Hematopoietic multipotent progenitor cell treated with erythropoietin and hydrocortisone succinate and interleukin-3 and kit ligand, for 15 days (in vitro differentiated cells): ENCODE measurements at places on chromosomes 16 and 17.
A peak's percentile ranks its signal among the peaks of the same experiment; 100 is the strongest.

GRCh38 chr17:39867880-39868553 is at the start of gene ZPBP2:
Gene ZPBP2 (plus strand): TSS chr17:39868202. CDS start chr17:39868355, 153 bp downstream.
- no peak for DNase-seq

DNA sequence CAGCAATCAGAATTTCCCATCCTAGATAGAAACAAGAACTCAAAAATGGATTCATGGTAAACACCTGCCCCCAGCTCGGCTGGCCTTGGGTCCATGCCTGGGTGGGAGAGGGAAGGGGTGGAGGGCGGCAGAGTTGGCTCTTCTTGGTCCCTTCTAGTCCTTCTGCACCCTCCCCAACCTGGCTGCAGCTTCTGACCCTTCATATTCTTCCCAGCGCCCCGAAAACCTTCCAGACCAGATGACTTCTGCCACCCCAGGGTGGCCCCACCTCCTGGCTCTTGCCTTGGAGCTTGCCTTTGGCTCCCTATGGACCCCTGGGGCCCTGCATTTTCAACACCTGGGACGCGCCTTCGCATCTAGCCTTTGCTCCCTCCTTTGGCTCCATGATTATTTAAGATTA is 5.4 kb upstream of the GJD3 start:
- no peak for DNase-seq

DNA sequence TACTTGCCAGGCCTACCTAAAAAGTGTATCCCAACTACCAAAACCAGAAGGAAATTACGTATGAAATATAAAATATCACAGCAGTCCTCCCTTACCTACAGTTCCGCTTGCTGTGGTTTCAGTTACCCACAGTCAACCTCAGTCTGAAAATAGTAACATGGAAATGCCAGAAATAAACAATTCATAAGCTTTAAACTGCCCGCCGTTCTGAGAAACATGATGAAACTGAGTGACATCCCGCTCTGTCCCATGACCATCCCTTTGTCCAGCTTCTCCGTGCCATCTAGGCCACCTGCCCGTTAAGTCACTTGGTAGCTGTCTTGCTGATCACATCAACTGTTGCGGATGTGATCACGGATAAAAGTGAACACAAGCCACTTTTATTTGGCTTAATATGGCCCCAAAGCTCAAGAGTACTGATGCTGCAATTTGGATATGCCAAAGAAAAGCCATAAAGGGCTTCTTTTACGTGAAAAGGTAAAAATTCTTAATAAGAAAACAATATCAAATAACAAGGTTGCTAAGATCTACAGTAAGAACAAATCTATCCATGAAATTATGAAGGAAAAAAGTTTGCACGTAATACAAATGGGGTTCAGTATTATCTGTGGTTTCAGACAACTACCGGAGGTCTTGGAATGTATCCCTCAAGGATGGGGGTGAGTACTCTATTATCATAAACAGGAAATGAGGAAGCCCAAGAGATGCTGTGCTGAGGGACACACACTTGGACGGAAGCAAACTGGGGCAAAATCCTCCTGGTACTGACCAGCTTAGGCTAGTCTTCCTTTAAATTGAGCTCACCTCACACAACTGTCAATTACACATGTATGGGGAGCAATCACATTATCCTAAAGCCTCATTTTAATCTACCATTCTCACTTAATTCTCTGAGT is 8.2 kb downstream of the USP22 start:
- DNase-seq: no peak

DNA sequence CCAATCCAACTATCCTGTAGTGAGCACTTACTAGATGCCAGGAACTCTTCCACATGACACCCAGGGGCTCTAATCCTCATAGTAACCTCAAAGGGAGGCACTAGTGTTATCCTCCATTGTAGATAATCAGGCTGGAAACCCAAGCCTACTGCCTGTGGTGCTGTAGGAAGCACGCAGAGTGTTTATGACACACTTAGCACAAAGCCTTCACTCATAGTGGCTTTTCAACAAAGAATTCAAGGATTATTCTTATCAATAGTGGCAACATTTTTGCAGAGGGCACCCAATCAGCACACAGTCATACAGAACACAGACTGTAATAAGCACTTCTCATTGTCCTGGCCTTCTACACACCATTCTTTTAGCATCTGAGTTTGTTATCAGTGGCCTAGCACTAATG is 18.5 kb upstream of the SOX9 start:
- no peak for DNase-seq

- DNase-seq: no peak
Observed at GRCh38 chr17:81197409-81197795, 25.4 kb downstream of the CEP131 start.

DNA sequence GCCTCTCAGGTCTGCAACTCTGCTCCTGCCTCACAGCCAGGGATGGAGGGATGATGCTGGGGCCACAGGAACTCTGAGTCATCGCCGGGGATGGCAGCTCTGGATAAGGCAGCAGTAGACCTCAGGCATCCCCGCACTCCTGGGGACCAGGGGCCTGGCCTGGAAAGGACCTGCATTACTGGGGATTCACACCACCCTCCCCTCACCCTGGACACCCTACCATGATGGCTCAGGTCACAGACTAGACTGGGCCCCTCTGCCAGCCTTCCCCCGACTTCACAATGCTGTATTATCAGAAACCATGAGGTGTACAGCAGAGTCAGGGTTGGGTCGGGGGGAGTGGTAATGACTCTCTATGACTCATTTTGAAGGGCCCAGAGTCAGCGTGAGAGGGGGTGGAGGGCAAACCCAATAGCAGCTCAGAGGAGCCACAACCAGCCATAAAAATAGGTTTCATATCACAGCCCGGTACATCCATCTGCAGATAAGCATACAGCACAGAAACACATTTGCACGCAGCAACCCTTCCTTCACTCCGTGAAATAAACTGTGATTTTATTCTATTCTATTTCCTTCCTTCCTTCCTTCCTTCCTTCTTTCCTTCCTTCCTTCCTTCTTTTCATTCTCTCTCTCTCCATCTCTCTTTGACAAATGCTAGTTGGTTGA is 28.8 kb downstream of the DYNLRB2 start:
- no peak for DNase-seq

- DNase-seq: no peak
Observed at GRCh38 chr16:13806671-13807070, 113.3 kb upstream of the ERCC4 start.

DNA sequence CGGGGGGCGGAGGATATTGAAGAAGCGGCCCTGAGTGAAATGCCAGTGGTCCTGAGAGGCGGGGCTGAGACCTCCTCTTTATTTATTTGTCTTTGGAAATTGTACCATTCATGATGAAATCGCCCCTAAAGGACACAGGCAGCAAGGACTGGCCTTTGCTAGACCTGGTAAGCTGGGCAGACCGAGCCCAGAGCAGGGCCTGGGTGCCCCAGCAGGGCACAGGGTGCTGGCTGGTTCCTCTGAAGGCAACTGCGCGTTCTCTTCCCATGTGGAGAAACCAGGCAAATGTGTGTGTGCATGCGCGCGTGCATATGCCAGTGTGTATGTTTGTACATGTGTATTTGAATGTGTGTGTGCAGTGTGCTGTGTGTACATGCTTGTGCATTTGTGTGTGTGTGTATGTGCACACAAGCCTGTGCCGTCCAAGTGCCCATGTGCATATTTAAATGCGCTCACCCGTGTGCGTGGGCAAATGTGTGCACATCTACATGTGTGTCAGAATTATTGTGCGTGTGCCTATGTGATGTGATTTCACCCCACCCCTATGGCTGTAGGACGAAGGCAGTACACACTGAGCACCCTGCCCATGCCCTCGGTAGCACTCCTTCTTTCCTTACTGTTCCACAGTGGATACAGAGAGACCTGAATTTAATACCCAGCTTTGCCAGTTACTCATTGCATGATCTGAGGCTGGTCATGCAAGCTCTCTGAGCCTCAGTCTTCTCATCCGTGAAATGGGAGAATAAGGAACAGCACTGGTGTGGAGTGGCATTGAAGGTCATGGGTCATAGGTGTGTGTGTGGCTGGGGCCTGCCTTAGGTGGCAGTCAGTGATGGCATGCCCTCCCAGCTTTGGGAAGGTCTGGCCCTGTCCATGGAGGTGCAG is 105.2 kb downstream of the CMIP start:
- no peak for DNase-seq

DNA sequence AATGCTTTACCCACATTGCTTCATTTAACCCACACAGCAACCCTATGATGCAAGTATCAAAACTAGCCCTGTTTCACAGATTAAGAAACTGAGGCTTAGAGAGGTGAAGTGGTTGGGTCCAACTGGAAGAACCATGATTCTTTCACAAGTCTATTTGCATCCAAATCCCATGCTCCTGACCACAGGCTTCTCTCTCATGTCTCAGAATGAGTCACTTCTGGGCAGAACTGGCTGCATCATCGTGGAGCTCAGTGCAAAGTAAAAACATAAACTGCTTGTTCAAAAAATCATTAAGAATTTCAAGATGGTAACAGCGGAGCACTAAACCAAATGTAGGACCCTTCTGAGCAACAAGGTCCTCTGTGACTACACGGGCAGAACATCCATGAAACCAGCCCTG is 20.2 kb upstream of the CES1 start:
- no peak for DNase-seq

GRCh38 chr17:78922816-78923498 is 2.2 kb downstream of the TIMP2 start:
- no peak for DNase-seq

DNA sequence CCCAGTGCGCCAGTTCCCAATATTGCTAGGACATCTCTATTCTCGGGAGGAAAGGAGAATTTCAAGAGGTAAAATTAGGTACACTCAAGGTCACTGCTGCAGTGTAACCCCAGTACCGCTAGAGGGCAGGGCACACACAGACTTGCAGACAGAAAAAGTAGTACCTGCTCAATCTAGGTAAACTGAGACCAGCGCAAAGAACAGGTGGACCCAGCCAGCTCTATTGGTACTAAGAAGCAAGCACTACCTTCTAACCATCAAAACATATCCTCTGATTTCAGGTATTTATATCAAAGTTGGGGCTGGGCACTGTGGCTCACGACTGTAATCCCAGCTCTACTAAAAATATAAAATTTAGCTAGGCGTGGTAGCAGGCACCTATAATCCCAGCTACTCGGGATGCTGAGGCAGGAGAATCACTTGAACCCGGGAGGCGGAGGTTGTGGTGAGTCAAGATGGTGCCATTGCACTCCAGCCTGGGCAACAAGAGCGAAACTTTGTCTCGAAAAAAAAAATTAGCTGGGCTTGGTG is 3.6 kb upstream of the WDR81 start:
- peak; percentile 84 for DNase-seq

DNA sequence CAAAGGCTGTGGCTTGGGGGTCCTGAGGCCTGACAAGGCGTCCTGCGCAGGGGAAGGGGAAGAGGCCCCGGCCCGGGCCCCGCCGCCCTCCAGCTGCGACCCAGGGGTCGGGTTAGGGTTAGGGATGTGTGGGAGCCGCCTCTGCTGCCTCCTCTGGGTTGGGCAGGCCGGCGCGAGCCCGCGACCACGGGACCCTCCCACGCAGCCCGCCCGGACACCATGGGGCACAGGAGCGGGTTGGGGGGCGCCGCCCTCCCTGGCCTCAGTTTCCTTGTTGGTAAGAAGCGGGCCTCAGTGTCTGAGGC is 386 bp downstream of the CIAO3 start:
- DNase-seq: no peak

- no peak for DNase-seq
Observed at GRCh38 chr17:77325577-77326075, 184.9 kb downstream of the SEC14L1 start.

- no peak for DNase-seq
Observed at GRCh38 chr17:35052241-35052610, 11.3 kb downstream of the RFFL start.

DNA sequence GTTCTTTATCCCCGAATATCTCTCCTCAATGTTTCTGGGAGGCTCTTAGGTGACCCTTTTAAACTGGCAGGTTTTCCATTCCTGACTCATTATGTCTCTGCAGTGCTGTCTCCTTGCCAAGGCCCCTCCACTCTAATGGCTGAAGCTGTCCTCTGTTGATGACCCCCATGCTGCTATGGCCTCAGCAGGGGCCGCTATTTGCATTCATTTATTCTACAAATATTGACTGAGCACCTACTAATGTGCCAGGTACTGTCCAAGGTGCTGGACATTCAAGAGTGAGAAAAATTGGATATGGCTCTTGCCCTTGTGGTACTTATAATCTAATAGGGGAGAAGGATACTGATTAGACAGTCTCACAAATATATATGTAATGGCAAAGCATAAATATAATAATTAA is 55.4 kb downstream of the GP2 start:
- DNase-seq: no peak

DNA sequence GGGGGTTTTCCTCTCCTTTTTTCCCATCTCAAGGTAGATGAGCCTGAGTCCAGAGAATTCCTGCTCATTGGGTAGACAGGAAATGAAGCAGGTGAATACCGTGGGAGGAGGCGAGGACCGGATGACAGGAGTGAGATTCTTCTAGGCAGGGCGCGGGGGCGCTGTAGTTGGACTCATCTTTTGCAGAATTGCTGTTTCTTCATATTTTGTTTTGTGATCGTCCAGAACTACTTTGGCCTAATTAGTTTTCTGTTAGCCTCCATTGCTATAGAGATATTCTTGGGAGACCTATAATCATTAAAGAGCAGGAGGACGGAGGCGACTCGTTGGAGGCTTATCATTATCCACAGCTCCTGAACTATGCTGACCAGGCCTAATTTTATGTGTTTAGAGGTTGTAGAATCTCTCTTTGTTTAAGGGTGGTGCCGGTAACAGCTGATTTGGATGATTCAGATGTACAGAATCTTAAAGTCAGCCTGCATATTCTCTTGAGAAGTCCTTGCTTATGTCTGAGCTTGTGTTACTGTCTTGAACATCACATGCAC is 650 bp downstream of the ATP6V0A1 start:
- peak; percentile 77 for DNase-seq

DNA sequence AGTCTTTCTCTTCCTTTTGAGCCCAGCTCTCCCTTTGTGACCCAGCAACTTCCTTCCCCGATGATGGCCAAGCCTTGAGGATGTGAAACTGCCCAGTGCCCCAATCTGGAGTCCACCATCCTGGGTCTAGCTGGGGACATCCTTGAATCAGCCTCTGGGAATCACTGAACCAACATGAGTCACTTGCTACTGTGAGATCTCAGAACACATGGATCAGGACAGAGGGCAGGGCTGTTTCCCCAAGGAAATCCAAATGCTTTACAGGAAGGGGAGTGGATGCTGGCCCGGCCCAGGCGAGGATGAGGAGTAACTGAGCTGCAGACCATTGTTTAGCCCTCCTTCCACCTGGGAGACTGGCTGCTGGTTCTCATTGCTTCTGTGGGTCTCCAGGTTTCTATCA is 547.6 kb downstream of the WWOX start:
- no peak for DNase-seq
